Mammary epithelial cell (primary cell): ENCODE measurements at places on chromosomes 2 and 18.

- peak; percentile 51 for DNase-seq
Measured at GRCh38 chr2:195049372-195050031, 607.5 kb upstream of the SLC39A10 start.

DNA sequence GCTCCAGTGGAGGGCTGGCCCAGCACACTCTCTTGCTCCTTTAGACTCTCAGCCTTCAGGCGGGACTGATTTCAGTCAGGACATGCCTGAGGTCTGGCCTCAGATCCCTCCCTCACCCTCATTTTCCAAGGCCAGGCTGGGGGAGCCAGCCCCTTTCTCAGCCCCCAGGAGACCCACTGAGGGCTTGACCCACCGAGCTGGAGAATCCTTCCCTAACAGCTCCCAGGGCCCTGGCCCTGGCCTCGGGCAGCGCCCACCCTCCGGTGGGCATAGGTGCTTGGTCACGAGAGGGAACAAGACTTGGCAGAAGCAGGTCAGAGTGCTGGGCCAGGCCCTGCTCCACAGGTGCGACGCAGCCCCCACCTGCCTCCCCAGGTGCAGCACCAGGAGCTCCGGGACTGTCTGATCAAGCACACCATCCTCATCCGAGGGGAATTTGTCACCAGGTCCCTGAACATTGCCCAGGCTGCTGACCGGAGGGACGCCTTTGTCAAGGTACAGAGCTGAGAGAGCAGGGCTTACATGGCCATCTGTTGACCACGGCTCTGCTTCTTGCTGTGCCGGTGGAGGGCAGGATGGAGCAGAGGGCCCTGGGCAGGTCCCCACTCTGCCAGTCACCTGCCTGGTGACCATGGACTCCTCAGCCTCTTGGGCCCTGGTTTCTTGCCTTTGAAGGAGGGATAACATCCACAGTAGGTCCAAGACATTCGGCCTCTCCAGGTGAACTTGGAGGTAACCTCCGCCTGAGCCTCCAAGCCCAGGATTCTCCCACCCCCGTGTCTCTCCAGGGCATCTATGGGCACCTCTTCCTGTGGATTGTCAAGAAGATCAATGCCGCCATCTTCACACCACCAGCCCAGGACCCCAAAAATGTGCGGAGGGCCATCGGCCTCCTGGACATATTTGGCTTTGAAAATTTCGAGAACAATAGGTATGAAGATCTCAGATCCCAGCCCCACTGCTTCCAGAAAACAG is 46.3 kb downstream of the MYO7B start:
- DNase-seq, result no peak

DNA sequence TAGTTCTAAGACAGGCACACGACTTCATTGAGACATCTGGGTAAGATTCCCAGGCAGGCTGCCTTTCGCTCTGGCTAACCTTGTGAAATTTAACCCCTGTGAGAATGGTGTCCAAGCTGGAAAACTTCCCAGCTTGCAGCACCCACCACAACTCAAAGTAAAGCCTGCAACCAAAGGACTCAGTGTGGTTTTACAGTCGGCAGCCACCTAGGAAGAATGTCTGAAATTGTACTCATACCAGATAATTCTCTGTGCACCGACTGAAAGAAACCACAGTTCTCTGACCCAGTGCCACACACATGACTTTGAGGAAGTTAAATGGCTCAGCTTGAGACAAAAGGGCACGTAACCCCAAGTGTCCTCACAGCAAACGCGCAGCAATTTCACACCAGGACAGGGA is 125.7 kb downstream of the RBMS1 start:
- DNase-seq, result peak; percentile 77

GRCh38 chr2:240685771-240686371 is 3.2 kb upstream of the AQP12B start:
- no peak for DNase-seq

DNA sequence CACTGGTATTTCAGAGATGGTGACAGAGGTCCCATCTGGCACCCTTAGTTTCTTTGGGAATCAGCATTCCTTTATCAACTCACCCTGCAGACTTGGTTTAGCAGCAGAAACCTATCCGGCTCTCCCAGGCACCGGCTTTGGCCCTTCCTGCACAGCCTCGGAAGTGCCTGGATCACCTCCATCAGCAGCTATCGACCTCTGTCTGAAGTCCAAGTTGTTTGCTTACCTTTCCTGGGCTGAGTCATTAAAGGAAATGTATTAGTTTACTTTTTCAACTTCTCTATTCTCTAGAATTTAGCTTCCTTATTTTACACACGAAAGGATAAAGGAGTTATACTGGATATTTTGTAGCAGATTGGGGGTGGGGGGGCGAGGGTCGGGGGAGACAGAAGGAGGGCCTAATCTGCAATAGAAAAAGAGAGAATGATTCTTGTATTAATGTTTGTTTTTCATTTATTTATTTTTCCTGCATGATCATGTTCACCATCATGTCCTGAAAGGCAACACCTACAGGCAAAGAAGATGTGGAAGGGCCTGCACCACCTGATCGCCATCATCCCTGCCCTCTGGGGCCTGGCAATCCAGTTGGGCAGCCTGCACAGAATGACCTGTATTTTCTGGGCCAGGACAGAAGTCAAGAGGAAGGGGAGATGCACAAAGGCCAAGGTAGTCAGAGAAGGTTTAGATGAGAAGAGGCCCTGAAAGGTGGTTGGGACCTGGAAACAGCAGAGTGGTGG is 22.1 kb upstream of the MAT2A start:
- DNase-seq, result no peak

DNA sequence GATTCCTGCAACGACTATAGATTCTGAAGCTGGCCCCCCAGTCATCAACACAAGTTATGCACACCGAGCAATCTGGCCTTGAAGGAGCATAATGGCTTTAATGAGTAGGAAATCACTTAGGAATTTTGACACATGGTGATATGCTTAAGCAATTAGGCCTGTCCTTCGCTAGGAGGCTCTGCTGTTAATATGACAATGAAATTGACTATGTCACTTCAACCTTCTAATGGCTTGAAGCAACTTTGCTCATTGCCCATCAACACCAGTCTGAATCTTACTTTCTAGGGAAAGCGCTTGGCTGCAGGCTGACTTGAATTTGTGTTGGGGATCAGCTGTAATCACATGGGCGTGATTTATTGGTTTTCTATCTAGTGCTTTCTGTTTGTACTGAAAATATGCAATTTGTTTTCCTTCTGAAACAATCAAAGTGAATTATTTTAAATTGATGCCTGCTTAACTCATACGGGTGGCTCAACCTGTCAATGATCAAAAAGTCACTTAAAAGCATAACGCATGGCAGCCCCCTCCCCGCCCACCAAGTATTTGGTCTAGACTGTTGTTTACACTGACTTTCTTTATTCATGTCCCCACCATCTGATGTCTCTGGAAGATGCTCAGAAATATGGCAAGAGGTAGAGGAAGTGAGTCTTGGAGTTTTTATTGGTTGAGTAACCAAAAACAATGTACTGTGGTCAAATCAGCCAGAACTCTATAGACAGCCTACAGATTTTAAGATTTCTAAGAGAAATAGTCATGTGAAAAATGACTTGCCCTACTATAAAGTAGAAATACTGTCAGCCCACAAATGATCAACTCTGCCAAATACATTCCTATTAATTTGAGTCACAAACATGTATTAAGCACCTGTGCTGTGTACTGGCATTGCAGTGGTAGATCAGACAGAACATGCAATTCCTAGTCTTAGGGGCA is 344.9 kb downstream of the RBM43 start:
- DNase-seq, result peak; percentile 76

DNA sequence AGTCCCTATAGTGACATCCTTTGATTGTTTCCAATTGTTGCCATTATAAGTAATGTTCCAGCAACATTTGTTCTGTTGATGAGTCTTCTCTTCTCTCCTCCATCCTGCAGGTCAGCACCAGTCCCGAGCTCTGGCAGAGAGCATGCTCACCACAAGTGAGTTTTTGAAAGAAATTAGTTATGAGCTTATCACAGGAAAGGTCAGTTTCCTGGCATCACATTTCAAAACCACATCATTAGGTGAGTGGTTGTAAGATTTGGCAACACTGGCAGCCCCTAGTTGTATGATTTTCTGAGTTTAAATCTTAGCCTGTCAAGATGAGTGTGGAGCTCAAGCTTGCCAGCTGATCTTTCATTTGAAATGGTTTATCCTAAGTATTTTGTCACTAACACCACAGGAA is 149.6 kb downstream of the ESCO1 start:
- DNase-seq, result peak; percentile 56

GRCh38 chr2:159614534-159615366 is 1.6 kb downstream of the BAZ2B start:
- no peak for DNase-seq

DNA sequence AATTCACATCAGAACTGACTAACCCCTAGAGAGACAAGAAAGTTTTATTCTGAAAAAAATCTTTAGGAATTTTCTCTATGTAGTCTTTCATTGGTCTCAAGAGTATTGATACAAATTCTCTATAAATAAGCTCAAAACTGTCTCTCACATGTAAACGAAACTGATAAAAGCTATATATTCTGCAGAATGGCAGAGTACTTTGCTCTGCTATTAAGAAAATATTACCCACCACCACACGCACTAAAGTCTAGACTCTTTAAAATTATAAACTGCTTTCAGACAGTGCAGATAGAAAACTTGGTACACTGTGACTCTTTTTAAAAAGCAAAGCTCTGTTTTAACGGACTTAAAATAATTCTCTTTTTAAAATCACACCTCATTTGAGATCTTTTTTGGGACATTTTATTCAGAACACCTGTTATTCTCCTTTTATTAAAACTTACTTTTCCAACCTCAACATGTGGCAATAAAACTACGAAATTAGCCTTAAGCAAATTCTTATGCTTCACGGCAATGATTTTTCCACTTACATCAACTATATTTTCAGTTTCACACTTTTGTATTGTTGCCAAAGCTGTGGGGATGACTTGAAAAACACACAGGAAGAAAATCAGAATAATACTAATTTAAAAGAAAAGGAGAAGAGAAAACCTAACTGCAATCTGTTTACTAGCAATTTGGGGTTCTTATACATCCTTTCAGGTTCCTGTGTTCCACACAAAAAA is 58.0 kb downstream of the CCDC88A start:
- DNase-seq, result no peak

- DNase-seq, result peak; percentile 52
Measured at GRCh38 chr2:204900910-204901309, 355.6 kb downstream of the PARD3B start.

GRCh38 chr2:8926356-8926755 is 77.1 kb downstream of the MBOAT2 start:
- no peak for DNase-seq

DNA sequence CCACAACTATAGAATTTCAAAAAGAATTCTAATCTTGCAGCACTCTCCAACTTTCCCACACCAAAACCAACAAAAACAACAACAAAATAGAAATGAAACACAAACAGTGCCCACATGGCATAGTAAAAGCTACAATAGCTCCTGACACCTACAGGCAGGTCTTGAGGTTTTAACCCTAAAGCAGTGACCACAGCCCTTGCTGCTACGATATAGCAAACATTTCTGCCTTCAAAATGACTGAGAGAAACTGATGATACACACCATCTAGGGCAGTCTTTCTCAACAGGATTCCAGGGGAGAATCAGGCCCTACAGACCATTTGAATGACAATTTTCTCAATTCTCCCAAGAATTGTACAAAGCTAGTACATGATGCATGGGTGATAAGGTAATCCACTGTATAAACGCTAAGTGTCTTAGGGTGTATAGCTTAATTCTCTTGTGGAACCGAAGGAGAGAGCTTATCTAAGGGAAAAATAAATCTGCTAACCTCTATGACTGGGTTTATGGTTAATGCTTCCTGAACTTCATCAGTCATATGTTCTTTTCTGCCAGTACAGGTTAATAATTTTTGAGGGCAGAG is 46.5 kb downstream of the TRAK2 start:
- DNase-seq, result no peak

DNA sequence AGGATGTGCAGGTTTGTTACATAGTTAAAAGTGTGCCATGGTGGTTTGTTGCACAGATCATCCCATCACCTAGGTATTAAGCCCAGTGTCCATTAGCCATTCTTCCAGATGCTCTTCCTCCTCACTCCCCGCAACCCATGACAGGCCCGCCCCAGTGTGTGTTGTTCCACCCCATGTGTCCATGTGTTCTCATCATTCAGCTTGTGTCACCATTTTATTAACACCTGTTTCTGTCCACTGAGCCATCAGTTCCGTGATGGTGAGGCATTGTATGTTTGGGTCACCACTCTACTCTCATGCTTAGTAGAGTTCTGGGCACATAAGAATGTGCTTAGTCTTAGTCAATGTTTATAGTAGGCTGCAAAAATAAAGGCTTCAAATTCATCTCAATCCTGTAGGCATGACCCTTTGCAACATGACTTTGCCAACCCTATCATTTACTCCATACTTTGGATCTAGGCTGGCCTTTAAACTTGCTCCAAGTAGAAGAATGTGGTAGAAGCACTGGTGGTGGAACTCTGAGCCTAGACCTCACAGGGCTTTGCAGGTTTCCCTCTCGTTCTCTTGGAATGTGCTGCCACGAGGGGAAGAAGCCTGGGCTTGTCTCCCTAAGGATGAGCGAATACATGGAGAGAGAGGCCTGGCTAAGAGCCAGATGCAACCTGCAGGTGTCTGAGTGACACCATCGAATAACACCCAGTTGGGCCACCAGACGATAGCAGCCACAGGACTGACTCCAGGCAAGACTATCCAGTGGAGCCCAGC is 161.5 kb downstream of the NAPG start:
- DNase-seq, result peak; percentile 69

GRCh38 chr2:179071810-179072355 is 21.9 kb upstream of the CCDC141 start:
- no peak for DNase-seq

DNA sequence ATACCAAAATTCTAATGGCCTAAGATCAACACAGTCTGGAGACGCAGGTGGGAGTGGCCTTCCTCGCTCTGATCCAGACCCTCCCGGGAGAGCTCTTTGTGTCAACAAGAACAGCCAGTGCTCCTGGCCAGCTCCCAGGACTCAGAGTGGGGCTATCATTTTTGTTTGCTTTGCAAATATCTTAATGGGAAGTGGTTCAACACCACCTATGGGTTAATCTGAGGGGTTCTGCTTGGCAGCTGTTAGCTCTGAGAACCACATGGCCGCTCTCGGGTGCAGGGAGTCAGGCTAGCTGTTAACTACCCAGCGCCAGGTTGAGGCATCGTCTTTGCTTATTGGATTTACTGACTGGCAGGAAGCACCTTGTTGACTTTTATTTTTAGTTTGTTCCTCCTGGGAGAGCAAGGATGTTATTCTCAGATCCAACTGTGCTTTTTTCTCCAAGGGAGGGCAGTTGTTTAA is 184.8 kb upstream of the SP5 start:
- no peak for DNase-seq

DNA sequence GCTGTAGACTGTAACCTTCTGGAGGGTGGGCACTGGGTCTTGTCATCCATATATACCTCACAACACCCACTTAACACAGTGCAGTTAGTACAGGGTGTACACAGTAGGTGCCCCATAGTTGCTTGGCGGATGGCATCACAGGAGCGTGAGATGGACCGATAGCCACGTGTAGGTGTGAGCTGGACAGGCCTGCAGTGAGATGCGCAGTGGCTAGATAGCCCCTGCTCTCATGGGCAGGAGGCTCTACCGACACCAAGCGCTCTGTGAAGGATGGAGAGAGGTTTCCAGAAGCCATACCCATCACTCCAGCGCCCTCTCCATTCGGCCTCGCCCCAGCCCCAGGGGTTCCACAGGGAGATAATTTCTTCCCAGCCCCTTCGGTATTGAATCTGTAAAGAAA is 49.5 kb downstream of the CAPN13 start:
- DNase-seq, result no peak
